Endothelial cell of umbilical vein (primary cell): ENCODE measurements at places on chromosomes 3 and 15. TPM values are rescaled to one million over a fixed set of nuclear protein-coding genes. Genes with fewer than 3 reads are reported as not detected.

SLCO2A1 gene
- 1.4 and 2.7 TPM in 2 replicates for total RNA-seq

ABTB1 gene
- total RNA-seq = 14.0 and 15.2 TPM in 2 replicates

GPR87 gene
- not detected in 2 replicates for total RNA-seq

CADPS gene
- not detected in 2 replicates for total RNA-seq

EXD1 gene
- total RNA-seq = not detected in 2 replicates

PLSCR2 gene
- total RNA-seq = not detected in 2 replicates

PRRT3 gene
- total RNA-seq = 1.5 and 2.5 TPM in 2 replicates

SH3GL3 gene
- total RNA-seq = not detected in 2 replicates

ST8SIA2 gene
- total RNA-seq = 0.35 TPM in 1 of 2 replicates, not detected in the other

FOXB1 gene
- total RNA-seq = not detected in 2 replicates

TIPARP gene
- 20.0 and 21.2 TPM in 2 replicates for total RNA-seq

PLA2G4D gene
- not detected in 2 replicates for total RNA-seq

AHSG gene
- total RNA-seq = not detected in 2 replicates

ACP3 gene
- total RNA-seq = not detected in 2 replicates

CCK gene
- total RNA-seq = not detected in 2 replicates

C3orf49 gene
- total RNA-seq = not detected in 2 replicates

ZDHHC19 gene
- total RNA-seq = not detected in 2 replicates

THRB gene
- 0.18 TPM in 1 of 2 replicates, not detected in the other for total RNA-seq

CHST13 gene
- total RNA-seq = not detected in 2 replicates

HGD gene
- 0.22 and 0.44 TPM in 2 replicates for total RNA-seq

CHRNA5 gene
- total RNA-seq = 12.7 and 15.6 TPM in 2 replicates

TPRG1 gene
- not detected in 2 replicates for total RNA-seq

TRH gene
- not detected in 2 replicates for total RNA-seq

ADAMTS7 gene
- 56.4 and 64.7 TPM in 2 replicates for total RNA-seq

CFAP161 gene
- 0.65 TPM in 1 of 2 replicates, not detected in the other for total RNA-seq

GPR156 gene
- total RNA-seq = 0.25 and 0.27 TPM in 2 replicates

ASB14 gene
- not detected in 2 replicates for total RNA-seq

SEMA5B gene
- total RNA-seq = 0.07 and 0.44 TPM in 2 replicates

FAM81A gene
- 0.32 and 1.2 TPM in 2 replicates for total RNA-seq

FSTL1 gene
- 522 and 562 TPM in 2 replicates for total RNA-seq

INTS14 gene
- 41.7 and 44.6 TPM in 2 replicates for total RNA-seq

TMIE gene
- total RNA-seq = 0.18 and 0.27 TPM in 2 replicates

LEKR1 gene
- total RNA-seq = 0.21 and 0.64 TPM in 2 replicates

ZIC1 gene
- not detected in 2 replicates for total RNA-seq

OSTN gene
- not detected in 2 replicates for total RNA-seq

IMPG2 gene
- 0.71 and 0.76 TPM in 2 replicates for total RNA-seq

CCDC13 gene
- 0.82 and 1.2 TPM in 2 replicates for total RNA-seq

CHRFAM7A gene
- 7.1 and 9.1 TPM in 2 replicates for total RNA-seq

AEN gene
- 35.6 and 38.3 TPM in 2 replicates for total RNA-seq

NCK1 gene
- total RNA-seq = 45.1 and 52.2 TPM in 2 replicates

BCHE gene
- total RNA-seq = 0.27 and 2.4 TPM in 2 replicates

CCNDBP1 gene
- 39.9 and 41.4 TPM in 2 replicates for total RNA-seq

NUDT16 gene
- 28.5 and 29.7 TPM in 2 replicates for total RNA-seq

THSD4 gene
- 20.2 and 25.4 TPM in 2 replicates for total RNA-seq

WDR72 gene
- not detected in 2 replicates for total RNA-seq

ERC2 gene
- total RNA-seq = 15.5 and 17.8 TPM in 2 replicates

SLC51B gene
- not detected in 2 replicates for total RNA-seq

HMCES gene
- 38.9 and 40.8 TPM in 2 replicates for total RNA-seq

DZIP1L gene
- 14.6 and 17.9 TPM in 2 replicates for total RNA-seq

GNB4 gene
- 61.9 and 62.6 TPM in 2 replicates for total RNA-seq

NDUFB4 gene
- 140 TPM in 2 replicates for total RNA-seq

MED12L gene
- total RNA-seq = 0.23 and 0.27 TPM in 2 replicates

C2CD4A gene
- 0.46 and 1.1 TPM in 2 replicates for total RNA-seq

ACKR2 gene
- total RNA-seq = not detected in 2 replicates
